Liver (tissue), 10 donors: ENCODE measurements at places on chromosomes 2 and 18. TPM values are rescaled to one million over a fixed set of nuclear protein-coding genes. Genes with fewer than 3 reads are reported as not detected.

Gene OTX1
- 0.59 TPM for total RNA-seq

Gene ABCB11
- 43.5 TPM for total RNA-seq

Gene KIF1A
- 0.14 TPM for total RNA-seq

Gene TUBA3E
- not detected for total RNA-seq

Gene EVA1A
- 206 TPM for total RNA-seq

Gene TTN
- total RNA-seq, result 3.0 TPM

Gene IL18R1
- 4.8 TPM for total RNA-seq

Gene MAP3K19
- total RNA-seq, result not detected

Gene RAB6C
- 0.08 TPM for total RNA-seq

Gene NDUFB3
- 58.4 TPM for total RNA-seq
